PC-3 (cell line): ENCODE measurements at places on chromosomes 13 and 19. TPM values are rescaled to one million over a fixed set of nuclear protein-coding genes. Genes with fewer than 3 reads are reported as not detected.

Gene SHANK1
- total RNA-seq: 0.12 and 0.47 TPM in 2 replicates

DNA sequence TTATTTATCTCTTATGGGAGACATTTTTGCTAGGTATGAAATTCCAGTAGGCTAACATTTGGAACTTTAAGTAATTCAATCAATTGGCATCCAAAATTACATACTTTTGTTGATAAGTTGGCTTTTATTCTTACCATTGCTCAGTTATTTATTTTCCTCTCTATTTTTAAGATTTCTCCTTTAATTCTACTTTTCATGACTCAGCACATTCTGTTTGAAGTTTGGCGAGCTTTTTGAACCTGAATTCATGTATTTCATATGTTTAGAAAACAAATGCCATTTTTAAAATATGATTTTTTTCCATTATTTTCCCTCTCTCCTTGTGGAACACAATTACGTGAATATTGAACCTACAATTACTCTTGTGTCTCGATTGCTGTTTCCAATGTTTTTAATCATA lies 2896.3 kb upstream of the PCDH20 start:
- no peak overlapping the region for H3K4me3 ChIP-seq
- no peaks in the 10 kb centered on the region for H3K36me3 ChIP-seq
- H3K4me1 ChIP-seq: peaks cover 29% of the 10 kb centered on the region
- DNase-seq: no peak

GRCh38 chr19:8046569-8047165 lies 5.9 kb upstream of the CCL25 start:
- H3K27ac ChIP-seq: no peak overlapping the region
- no peaks in the 10 kb centered on the region for H3K27me3 ChIP-seq
- no peak overlapping the region for H3K4me3 ChIP-seq

GRCh38 chr19:12513531-12514061 lies 29.0 kb upstream of the ZNF709 start:
- DNase-seq: no peak
- H3K36me3 ChIP-seq: peaks cover 19% of the 10 kb centered on the region
- no peak overlapping the region for H3K27ac ChIP-seq
- H3K4me1 ChIP-seq: no peaks in the 10 kb centered on the region
- H3K4me3 ChIP-seq: no peak overlapping the region
- no peaks in the 10 kb centered on the region for H3K27me3 ChIP-seq

- H3K27ac ChIP-seq: no peak overlapping the region
- H3K36me3 ChIP-seq: no peaks in the 10 kb centered on the region
- peak overlapping the region; percentile 56 for H3K4me3 ChIP-seq
- no peaks in the 10 kb centered on the region for H3K27me3 ChIP-seq
- DNase-seq: peak; percentile 15
Observed at GRCh38 chr19:16001481-16002312, 52.9 kb downstream of the OR10H4 start.

- H3K27ac ChIP-seq: no peak overlapping the region
- H3K4me1 ChIP-seq: 0 out of 2 replicates have a peak, but pooled peaks cover 4% of the 10 kb centered on the region
- H3K4me3 ChIP-seq: peak overlapping the region; percentile 63
- DNase-seq: peak; percentile 30
Observed at GRCh38 chr19:35031072-35031881, 1.0 kb downstream of the SCN1B start.
